ENCODE measurements at places on chromosomes 7 and 10. TPM values are rescaled to one million over a fixed set of nuclear protein-coding genes. Genes with fewer than 3 reads are reported as not detected.
A peak's percentile ranks its signal among the peaks of the same experiment; 100 is the strongest.

GRCh38 chr7:135664046-135664589 is 1.8 kb downstream of the STMP1 start:
- peak overlapping the region; percentile 13 for H3K27ac ChIP-seq
- DNase-seq = no peak
- H3K4me1 ChIP-seq = peaks cover 3% of the 10 kb centered on the region
- no peaks in the 10 kb centered on the region for H3K27me3 ChIP-seq
- H3K36me3 ChIP-seq = no peaks in the 10 kb centered on the region
- H3K4me3 ChIP-seq = no peak overlapping the region

STAG3 gene
- total RNA-seq = 1.5 TPM

GRCh38 chr10:114095559-114096337 is 52.1 kb downstream of the ADRB1 start:
- no peak overlapping the region for H3K4me3 ChIP-seq
- no peak overlapping the region for H3K27ac ChIP-seq
- H3K36me3 ChIP-seq = no peaks in the 10 kb centered on the region
- H3K4me1 ChIP-seq = no peaks in the 10 kb centered on the region
- no peak for DNase-seq
- H3K27me3 ChIP-seq = peaks cover under 1% of the 10 kb centered on the region

DNA sequence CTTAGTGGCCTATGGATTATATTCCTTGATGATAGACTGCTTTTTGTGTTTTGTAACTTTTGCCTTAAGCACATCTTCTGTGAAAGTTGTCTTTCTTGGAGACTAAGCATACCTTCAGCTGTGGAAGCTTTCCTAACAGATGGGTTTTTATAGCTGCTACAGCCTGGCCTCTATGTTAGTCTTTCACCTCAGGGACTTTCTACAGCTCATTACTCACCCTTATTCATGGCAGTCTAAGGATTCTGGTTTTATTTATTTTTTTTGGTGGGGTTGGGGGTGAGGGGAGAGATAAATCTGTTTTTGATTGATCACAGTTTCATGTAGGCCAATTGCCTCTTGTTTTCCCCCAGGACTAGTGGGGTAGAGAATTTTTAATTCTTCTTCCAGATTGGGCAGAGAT is 219.9 kb downstream of the DKK1 start:
- no peaks in the 10 kb centered on the region for H3K4me1 ChIP-seq
- no peak overlapping the region for H3K27ac ChIP-seq
- DNase-seq = no peak
- H3K4me3 ChIP-seq = no peak overlapping the region

DNA sequence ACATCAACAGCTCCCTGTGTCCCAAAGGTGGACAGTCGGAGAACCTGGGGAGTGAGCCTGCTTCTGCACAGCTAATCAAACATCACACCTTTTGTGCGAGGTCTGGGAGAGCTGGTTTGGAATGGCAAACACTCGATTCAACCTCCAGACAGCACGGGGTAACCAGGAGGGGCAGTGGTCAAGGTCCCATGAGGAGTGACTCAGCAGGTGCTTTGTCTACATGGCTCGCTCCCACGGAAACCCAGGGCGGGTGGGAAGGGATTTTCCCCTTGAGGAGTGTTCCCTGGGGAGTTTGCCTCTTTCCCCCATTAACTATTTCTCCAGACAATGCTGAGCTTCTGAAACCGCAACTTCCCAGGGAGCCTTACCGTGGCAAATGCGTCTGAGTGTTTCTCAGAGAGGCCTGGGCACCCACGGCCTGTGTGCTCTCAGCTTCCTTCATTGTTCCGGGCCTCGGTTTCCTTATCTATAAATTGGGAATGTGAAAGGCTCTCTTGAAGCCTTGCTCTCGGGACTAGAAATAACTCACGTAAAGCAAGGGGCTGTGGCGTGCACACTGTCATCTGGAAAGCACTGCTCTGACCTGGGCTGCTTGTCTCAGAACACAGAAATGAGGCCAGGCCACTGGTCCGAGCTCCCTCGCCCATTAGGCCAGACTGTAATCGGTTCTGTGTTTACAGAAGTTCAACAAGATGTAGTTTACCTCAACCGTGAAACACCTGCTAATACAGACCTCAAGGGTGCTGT is 14.0 kb upstream of the GTPBP4 start:
- no peak overlapping the region for H3K4me3 ChIP-seq
- H3K36me3 ChIP-seq = no peaks in the 10 kb centered on the region
- H3K27ac ChIP-seq = no peak overlapping the region
- H3K4me1 ChIP-seq = no peaks in the 10 kb centered on the region
- no peaks in the 10 kb centered on the region for H3K27me3 ChIP-seq
- no peak for DNase-seq

- no peaks in the 10 kb centered on the region for H3K36me3 ChIP-seq
- no peaks in the 10 kb centered on the region for H3K27me3 ChIP-seq
- peak overlapping the region; percentile 98 for H3K27ac ChIP-seq
- peak; percentile 84 for DNase-seq
Observed at GRCh38 chr10:5944389-5945189, 32.8 kb downstream of the IL15RA start.

KCND2 gene
- 4.2 TPM for total RNA-seq

SRGN gene
- total RNA-seq = 230 TPM

ZPBP gene
- not detected for total RNA-seq

- no peak overlapping the region for H3K27ac ChIP-seq
- no peak for DNase-seq
- H3K27me3 ChIP-seq = no peaks in the 10 kb centered on the region
- H3K36me3 ChIP-seq = peaks cover 5% of the 10 kb centered on the region
- H3K4me1 ChIP-seq = no peaks in the 10 kb centered on the region
- no peak overlapping the region for H3K4me3 ChIP-seq
Observed at GRCh38 chr7:38873433-38873832, 35.6 kb downstream of the VPS41 start.

DNA sequence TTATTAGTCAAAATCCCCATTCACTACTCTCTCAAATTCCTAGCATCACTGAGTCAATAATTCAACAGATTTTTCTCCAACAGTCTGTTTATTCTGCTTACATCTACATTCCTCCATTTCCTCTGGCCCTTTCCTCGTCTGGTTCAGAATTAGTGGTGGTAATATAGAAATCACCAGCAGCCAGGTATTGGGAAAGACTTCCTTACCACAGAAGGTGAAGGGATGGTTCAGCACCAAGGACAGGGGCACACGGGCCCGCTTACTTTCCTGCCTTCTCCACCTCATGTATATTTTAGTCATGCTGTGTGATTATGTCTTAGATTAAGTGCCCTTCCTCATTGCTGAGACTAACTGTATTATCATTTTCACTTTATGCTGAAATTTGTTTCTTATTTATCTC is 70.4 kb upstream of the APBB1IP start:
- DNase-seq = no peak
- no peak overlapping the region for H3K4me3 ChIP-seq
- no peaks in the 10 kb centered on the region for H3K27me3 ChIP-seq
- no peaks in the 10 kb centered on the region for H3K4me1 ChIP-seq

DNA sequence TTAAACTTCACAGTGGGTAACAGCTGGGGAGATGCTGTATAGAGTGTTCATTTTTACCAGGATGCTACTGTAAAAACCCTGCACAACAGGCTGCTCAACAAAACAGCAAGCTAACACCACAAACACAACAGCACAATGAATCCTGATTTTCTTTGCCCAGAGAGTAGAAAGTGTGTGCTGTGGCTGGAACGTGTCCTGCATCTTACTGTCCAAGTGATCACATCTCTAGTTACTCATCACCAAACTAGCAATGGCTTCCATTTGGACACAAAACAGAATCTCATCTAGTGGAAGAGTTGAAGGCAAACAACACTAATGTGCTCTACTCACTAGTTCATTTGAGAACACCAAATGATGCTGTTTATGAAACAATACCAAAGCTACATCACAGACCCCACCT is 121.2 kb downstream of the SLC25A13 start:
- DNase-seq = no peak
- H3K4me1 ChIP-seq = peaks cover 2% of the 10 kb centered on the region
- H3K36me3 ChIP-seq = no peaks in the 10 kb centered on the region

TDRD1 gene
- total RNA-seq = 0.19 TPM

- no peaks in the 10 kb centered on the region for H3K4me1 ChIP-seq
- no peaks in the 10 kb centered on the region for H3K27me3 ChIP-seq
- H3K36me3 ChIP-seq = no peaks in the 10 kb centered on the region
- H3K27ac ChIP-seq = no peak overlapping the region
- no peak for DNase-seq
- H3K4me3 ChIP-seq = no peak overlapping the region
Observed at GRCh38 chr10:1394155-1394912, 338.1 kb downstream of the WDR37 start.

GNGT1 gene
- total RNA-seq = not detected
